ENCODE measurements at places on chromosomes 5 and 9.

DNA sequence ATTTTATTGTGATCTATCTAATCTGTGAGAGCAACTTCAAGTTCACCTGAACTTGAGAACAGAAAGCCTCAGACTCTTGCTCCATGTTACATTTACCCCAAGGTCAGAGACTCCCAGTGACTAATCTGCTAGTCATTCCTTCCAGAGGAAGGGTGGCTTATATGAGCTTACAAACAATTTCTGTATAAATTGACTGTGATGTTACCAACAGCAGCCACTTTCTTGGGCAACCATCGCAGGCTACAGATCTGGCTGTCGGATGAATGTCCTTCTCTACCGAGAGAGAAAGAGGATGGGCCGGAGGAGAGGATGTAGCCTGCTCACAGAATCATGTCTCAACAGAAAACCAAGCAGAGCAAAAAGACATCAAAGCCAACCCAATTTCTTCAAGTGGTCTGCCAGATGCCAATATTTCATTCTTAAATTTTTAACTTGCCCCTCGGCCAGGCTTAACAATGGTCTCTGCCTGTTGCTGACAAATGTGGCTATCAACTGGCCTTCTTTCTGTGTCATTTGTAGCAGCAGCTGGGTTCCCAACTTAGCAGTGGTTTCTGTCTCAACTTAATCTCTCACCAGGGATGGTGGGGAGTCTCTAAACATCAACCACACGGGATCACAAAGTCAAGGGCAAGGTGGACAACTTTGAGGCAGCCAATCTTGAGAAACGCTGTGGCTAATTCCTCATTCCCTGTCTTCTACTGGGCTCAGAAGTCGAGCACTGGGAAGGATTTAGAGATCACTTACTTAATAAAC is 81.3 kb downstream of the RAPGEF1 start:
- DNase-seq: peak; percentile 89

- DNase-seq: no peak
These were observed 297.4 kb downstream of the TENT4A start for GRCh38 chr5:7010591-7010990.

GRCh38 chr5:136526791-136527190 is 161.4 kb upstream of the TRPC7 start:
- no peak for DNase-seq

DNA sequence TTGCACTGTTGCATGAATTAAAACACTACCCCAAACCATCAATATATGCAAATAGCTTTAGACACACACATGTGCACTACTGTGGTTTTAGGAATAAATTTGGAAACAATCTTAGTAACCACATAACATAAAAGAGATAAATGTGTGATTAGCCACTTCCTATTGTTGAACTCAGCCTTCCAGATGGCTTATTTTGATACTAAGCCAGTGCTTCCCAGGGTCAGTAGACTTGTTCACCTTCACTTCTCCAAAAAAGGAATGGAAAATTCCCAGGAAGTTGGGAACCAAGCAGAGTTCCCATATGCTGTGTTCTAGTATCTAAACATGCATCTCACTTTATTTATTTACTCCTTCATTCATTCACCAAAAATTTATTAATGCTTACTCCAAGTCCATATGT is 47.8 kb downstream of the SVEP1 start:
- DNase-seq: no peak

GRCh38 chr5:168254013-168254693 is 37.3 kb upstream of the WWC1 start:
- DNase-seq: no peak

- no peak for DNase-seq
These were observed 3.0 kb upstream of the TMEM210 start for GRCh38 chr9:137174722-137175293.

- DNase-seq: no peak
These were observed 90.3 kb upstream of the ACO1 start for GRCh38 chr9:32294106-32294505.

DNA sequence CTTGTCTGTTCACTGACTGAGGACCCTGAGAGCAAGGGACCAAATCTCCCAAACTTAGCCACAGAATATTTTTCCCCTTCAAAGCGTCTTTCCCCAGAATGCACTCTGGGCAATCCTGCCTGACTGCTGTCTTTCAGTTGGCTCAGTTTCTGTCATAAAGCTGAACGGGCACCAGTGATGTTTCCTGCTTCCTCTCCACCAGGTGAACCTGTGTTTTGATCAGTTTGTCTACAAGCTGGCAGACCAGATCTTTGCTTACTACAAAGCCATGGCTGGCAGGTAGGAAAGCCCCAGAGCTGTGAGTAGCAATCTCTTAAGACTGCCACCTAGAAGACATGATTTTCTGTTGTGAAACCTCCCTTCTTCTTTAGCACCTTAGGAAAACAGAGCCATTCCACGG is 61.8 kb downstream of the CYFIP2 start:
- no peak for DNase-seq

- no peak for DNase-seq
These were observed 11.5 kb downstream of the CCDC127 start for GRCh38 chr5:206406-206805.

DNA sequence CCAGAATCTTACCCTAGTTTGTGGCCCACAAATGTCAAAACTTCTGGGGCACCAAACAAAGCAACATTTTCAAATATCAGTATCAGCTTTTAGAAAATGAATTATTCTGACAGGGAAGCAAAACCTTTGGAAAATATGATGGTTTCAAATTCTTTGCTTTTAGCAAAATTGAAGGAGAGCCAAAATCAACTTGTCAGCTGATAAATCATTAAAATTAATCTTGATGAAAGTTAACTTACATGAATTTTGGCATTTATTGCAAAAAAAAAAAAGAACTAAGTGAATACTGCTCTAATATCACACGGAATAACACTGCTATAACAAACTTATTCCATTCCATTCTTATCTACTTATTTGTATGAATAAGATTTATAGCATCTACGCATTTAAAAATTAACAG is 158.1 kb upstream of the TARS1 start:
- no peak for DNase-seq

DNA sequence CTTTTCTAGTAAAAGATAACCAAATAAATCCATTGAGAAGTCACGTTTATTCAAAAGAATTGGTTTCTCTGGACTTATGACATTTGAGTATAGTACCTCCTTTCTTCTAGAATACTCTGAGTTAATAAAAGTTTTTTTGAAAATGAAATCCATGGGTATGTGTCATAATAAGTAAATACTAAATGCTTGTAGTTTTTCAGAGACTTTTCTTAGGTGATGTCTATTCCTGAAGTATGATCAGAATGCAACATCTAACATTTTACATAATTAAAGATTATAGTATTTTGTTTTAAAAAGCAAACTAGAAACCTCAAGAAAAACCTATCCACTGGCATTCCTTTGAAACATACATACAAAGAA is 63.2 kb downstream of the NFIB start:
- DNase-seq: peak; percentile 48

GRCh38 chr5:133303298-133303697 is 251.5 kb downstream of the HSPA4 start:
- no peak for DNase-seq

- DNase-seq: no peak
These were observed 4.9 kb downstream of the ENTR1 start for GRCh38 chr9:136405481-136405880.

GRCh38 chr5:91188755-91189154 is 194.4 kb downstream of the ARRDC3 start:
- DNase-seq: no peak

- DNase-seq: peak; percentile 82
These were observed at the start of gene DPYSL3 for GRCh38 chr5:147509710-147510651. DPYSL3 (minus strand) TSS chr5:147510068; CDS start chr5:147509858, 210 bp downstream.

DNA sequence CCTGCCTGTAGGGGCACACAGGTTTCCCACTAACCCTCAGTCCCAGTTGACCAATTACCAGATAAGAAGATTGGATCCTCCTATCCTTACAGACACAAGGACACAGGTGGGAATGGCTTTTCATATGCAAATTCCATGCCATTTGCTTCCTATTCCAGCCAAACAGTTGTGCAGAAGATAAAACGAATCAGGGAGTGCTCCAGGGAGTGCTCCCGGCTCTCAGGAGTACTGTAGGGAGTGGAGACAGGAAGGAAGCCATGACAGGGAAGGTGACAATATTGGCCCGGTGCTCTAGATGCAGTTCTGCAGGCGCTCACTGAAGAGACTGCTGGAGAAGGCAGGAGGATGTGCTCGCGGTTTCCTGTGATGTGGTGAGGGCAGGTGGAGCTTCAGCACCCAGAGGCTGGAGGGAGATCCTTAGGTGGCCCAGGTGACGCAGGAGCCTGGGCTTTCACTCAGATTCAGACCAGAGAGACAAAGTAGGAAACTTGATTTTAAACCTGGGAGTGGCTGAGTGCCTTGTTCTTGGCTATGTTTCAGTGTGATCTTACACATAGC is 260.0 kb downstream of the AUH start:
- no peak for DNase-seq

DNA sequence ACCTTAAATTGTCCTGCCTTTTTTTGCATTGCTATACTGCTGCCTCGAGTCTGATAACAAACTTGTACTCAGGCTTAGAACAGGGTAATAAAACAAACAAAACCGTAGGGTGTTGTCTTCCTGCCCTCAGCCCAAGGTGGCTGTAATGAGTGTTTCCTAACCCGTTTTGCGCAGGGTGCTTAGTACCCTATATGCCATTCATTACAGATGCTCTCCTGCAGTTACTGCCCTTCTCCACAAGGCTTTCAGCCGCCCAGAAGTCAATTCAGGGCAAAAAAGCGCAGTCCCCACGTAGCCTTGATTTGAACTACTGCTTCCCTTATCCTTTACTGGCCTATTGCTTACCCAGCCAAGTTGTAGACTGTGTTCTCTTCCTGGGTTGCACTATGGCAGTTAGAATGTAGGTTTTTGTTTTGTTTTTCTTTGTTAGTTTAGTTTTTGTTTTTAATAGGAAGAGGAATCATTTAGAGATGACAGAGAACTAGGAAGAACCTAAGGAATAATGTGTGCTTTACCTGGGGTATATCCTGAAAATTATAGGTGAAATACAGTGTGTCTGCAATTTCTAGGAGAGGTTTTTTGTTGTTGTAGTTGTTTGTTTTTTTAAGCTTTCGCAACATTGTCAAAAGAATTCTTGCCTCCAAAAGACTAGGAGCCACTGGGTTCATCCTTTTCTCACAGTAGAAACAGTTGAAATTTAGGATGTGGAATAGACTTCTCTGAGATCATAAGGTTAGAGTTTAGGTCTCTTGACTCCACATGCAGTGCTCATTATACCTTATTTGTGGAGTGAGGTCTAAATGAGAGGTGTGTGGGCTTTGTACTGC is 1.3 kb downstream of the HMGXB3 start:
- peak; percentile 81 for DNase-seq

GRCh38 chr5:175711031-175711430 is 53.2 kb downstream of the HRH2 start:
- no peak for DNase-seq

- no peak for DNase-seq
These were observed 128.0 kb upstream of the KLF9 start for GRCh38 chr9:70542311-70542931.

DNA sequence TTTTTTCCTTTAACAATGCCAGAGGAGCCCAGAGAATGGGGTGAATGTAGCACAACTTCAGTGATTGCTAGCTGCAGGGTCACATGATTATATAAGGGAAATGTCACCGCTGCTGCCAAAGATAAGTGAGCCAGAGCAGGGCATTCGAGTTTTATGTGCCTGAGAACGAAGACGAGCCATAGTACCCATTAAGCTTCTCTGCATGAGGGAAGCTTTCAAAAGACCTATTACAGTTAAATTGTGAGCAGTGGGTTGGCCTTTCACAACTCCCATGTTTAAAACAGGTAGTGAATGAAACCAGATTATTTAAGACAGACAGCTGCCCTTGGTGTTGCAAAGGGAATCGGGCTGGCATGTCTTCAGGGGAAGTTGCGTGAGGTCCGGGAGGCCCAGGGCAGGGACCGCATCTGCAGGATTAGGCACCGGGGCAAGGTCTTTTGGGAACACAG is 82.4 kb upstream of the TNFAIP8 start:
- no peak for DNase-seq

- no peak for DNase-seq
These were observed 49.0 kb downstream of the RAB3C start for GRCh38 chr5:58631895-58632294.
